Activated CD8-positive, alpha-beta memory T cell treated with anti-CD3 and anti-CD28 coated beads, Interleukin-2, amount 50 U/mL, for 4 hours (primary cell): ENCODE measurements at places on chromosomes 12 and 14.

GRCh38 chr12:56103066-56103711, 1.2 kb upstream of the PA2G4 start:
- no peak for DNase-seq

DNA sequence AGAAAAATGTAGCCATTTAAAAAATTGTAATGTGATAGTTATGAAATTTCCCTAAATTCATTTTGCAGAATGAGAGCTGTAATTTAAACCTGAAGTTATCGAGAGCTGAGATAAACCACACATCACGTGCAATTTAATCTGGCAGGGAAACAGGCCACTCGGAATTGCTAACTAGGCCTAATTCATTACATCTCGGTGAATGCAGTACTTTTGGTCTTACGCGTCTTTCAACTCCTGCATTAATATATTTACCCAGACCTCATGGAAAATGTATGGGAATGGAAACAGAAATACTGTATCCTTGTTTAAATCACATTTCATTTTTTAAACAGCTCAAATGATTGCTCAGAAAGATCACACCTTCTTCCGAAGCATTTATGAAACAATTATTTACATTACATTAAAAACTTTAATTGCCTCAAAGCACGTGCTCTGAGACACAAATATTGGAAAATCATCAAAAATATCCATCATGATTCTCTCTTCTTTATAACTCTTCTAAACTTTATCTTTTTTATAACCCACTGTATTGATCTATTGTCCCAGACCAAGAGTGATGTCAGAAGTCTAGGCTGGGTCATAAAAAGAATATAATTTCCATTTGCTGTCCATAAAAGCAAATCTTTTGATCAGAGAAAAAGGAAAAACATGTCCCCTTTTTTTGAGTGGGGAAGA, 111.7 kb upstream of the MYL2 start:
- no peak for DNase-seq

GRCh38 chr12:25384893-25385248, 134.1 kb upstream of the KRAS start:
- DNase-seq, result no peak

DNA sequence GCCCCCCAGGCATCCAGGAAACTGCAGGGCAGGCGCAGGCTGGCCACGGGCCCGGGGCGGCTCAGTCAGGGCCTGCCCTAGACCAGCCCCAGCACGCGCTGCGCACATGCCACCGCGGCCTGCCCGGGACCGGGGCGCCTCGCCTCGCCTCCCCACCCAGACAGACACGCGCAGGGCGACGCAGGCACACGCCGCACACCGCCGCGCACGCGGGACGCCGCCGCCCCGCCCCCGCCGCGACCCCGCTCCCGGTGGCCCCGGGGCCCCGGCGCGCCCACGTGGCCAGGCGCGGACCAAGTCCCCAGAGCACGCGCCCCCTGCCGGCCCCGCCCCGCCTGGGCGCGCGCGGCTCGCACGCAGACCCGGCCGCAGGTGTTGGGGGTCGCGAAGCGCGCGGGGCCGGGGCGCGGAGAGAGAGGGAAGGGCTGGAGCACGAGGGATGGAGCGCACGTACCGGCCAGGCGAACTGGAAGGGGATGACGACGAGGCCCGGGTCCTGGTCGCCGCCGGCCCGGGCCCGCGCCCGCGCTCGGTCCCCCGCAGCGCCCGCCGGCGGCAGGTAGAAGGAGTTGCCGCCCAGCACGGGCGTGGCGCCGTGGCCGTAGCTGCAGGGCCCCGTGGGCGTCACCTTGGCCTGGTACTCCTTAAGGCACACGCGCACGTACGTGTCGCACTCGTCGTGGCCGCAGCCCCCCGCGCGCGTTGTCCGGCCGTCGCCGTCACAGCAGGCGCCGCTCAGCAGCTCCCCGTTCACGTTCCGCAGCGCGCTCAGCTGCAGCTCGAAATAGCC, 1.1 kb downstream of the JAG2 start:
- DNase-seq, result no peak

DNA sequence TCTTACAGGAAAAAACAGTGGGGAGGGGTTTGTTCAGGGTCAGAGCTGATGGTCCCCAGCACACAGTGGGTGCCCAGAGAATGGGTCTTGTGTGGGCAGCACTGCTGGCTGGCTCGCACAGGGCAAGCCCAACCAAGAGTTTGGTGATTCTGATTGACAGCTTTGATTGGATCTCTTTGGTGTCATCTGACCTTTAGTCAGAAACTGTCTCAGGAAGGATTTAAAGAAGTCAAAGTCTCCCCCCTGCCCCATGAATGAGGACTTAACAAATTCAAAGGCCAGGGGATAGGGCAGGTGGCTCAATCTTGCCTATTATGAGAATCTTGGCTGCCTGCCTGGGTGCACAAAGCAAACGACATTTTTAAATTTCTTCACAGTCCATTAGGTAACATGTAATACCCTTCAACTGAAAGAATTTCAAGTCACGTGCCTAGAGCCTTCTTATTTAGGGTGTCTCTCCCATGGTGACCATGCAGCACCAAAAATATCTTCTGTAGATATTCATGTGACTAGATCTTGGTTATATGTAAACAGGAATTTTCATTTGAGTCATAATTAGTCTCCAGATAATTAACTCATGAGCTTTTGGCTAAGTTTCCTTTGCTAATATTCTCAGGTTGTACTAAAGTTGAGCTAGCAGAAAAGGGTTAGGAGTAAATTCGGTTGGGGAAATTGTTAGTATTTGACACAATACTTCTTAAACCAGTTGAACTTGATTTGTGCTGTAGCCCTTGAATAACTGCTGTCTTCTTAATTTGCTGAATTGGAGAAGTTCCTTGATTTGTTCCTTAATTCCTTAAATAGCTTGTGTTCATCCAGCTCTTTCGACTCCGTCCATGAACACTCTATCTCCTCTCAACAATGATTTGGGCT, 54.5 kb upstream of the HECTD1 start:
- DNase-seq, result no peak

DNA sequence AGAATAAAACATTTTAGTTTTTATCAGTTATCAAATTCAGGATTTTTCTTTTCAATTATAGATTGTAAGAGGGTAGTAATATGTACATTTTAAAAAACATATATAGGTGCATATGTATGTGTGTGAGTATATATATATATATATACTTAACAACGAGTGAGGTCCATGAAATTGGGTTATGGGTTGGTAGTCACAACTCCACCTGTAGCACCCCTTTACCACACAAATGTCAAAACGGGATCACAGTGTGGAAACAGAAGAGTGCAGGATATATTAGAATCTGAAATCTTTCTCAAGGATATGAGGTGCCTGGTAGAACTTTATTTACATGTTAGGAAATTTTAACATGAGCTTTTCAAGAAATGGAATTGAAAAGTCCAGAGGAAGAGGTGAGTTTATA, 31.3 kb downstream of the MIA2 start:
- no peak for DNase-seq

GRCh38 chr14:105495990-105496830, 5.2 kb downstream of the TEDC1 start:
- peak; percentile 15 for DNase-seq

GRCh38 chr12:91785655-91786498, 359.8 kb downstream of the BTG1 start:
- DNase-seq, result no peak

GRCh38 chr12:16037533-16037932, 126.4 kb downstream of the DERA start:
- no peak for DNase-seq

GRCh38 chr14:24327303-24327702, 7.6 kb downstream of the ADCY4 start:
- DNase-seq, result no peak

DNA sequence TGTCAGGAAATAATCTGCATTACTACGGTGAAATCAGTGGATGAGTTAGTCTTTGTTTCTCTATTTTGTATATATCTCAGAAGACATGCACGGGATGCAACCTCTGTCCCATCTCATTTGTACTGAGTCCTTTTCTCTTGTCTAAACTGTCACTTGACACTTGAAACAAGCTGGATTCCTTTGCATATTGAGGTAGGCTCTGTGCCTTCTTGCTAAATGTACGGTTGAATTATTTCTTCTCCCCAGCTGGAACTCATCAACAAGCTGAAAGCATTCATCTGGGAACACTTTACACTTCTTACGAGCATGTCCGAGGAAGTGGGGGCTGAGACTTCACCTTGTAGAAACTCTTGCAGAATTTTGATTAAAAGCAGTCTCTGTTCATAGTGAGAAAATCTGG, 119.5 kb downstream of the VEZT start:
- no peak for DNase-seq

DNA sequence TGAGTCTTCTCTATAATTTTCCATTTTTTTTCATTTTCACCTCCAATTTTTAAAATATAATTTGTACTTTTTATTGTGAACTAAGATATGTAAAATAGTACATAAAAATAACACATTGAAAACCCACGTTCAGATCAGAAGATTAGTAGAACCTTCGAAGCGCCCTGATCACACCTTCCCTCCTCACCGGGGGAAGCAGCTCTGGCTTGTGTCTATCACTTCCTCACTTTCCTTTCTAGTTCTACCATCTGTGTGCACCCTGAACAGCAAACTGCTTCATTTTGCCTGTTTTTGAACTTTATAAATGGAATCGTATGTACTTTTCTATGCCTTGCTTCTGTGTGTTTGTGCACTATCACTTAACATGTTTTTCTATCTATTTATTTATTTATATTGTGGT, 11.8 kb upstream of the CD27 start:
- DNase-seq, result no peak

DNA sequence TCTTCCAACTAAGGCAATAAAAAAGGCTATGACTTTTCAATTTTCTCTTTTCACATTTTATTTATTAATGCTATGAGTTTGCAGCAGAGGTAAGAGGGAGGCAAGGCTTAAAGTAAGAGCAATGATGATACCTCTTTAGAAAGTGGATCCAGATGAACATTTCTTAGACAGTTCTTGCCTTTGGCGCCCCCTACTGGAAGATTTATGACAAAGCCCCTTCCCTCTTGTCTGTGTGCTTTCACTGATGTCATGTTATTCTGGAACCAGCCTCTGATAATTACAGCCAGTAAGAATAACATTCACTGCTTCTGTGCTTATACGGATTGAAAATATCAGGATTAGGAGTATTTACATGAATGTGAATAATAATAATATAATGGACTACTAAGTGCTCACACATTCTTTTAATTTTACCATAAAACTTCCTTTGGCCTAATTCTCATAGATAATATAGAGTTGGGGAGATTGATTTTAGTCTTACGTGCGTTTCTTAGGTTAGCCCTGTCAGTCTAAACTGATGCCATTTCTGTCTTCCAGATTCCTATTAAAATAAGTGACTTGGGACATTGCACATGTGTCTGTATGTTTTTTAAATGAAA, 1929.9 kb upstream of the SEL1L start:
- no peak for DNase-seq

DNA sequence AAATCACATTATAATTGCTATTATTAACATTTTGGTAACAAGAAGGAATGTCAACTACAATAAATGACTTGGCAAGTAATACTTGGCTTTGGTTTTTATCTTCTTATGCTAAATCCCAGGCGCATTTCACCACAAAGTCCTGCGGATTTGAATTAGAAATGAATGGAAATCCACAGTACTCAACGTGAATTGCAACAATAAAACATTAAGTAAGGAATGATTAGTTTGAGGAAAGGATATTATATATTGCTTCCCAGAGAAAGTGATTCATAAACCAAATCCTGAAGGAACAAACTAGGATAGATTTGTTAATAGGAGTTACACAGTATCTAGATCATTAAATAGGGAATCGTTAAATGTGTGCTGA, 1089.7 kb downstream of the TRHDE start:
- no peak for DNase-seq

GRCh38 chr12:15583804-15584203, 205.4 kb downstream of the EPS8 start:
- no peak for DNase-seq

DNA sequence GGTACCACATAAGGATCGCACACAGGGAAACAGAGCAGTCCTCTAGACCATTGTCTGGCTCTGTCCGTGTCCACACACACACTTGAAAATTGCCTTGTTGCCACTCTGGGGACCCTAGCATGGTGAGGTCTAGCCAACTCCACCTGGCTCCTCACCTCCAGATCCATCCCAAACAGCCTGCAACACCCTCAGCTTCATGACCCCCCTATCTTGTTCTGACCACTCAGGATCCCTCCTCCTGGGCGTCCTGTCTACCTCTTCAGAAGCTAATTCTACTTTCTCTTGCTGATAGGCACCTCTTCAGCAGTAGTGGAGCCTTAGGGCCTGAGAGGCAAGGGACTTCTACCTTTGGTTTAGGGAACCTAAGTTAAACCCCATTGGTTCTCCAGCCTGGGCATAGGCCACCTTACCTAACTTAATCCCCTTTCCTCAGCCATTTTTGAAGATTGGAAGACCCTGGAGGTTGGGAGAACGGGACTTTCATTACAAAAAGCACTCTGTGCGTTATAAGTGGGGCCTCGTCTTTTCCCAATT, 697 bp upstream of the HOXC5 start:
- DNase-seq, result no peak

DNA sequence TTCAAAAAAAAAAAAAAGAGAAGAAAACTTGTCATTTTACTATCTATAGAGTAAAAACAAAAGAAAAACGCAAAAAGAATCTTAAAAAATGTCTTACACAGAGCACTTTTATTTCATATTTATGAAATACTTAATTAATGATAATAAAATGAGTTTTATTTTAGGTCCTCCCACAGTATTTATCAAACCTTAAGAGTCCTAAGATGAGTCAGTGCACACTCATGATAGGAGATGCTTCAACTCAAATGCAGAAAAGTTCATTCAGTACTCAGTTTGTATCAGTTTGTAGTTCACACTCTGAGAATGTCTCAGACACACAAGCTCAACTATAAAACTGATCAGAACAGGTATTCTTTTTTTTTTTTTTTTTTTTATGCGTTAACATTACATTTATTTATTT, 41.7 kb downstream of the TRIM9 start:
- no peak for DNase-seq

DNA sequence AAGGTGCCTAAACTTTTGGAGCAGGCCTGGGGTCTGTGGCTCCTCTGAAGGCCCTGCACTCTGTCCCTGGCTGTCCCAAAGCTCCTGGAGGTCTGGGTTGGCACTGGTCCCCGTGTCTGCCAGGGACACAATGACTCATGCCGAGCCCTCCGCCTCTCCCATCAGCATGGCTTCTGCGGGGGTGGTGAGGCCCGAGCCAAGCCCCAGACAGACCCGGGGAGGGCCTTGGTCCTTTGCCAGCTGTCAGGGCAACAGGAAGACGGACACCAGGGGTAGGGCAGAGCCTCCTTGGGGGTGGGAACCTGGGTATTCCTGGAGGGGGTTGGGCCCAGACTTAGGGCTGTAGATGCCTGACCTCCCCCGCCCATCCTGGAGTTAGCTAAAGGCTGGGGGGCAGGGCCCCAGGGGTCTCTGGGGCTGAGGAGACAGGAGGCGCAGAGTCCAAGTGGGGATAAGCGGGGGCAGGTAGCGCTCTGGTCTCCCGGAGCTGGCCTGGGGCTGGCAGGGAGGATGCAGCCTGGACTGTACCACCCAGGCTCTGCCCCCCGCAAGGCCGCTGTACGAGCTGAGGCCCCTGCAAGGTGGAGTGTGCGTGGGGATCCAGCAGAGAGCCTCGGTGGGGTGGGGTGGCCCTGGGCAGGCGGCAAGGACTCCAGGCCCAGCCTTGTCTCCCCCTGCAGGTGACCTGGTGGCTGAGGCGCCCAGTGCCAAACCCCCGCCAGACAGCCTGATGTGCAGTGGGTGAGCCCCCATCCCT, 16.4 kb upstream of the PUS1 start:
- DNase-seq, result no peak
